ENCODE measurements at places on chromosomes 2 and 18.

DNA sequence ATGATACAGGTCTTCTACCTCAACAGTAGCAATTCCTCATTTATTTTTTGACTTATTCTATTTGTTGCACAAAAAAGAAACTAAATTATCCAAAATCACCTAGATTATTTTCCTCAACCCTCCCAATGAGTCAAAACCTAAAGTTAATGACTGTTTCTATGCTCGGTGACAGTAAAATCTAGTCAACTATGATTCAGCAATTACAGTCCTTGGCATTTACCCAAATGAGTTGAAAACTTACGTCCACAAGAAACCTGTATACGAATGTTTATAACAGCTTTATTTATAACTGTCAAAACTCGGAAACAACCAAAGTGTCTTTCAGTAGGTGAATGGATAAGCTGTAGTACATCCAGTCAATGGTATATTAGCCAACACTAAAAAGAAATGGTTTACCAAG, 439.3 kb downstream of the CBLN2 start:
- no peak for DNase-seq

DNA sequence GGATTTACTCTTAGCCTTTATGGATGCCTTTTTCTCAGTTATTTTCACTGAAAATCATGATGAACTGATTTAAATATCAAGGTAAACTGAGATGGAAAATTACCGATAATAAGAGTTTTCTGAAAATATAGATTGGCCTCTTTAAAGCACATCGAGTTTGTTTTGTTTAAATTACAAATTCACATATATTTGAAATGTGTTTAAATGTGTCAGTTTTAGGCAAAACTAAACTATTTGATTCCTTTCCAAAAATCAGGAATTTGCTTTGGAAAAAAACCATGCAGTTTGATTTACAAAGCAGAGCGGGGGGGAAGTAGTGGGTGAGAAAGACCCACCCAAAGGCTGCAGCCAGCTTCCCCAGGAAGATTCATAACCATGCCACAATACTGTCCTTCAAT, 52.0 kb upstream of the EML4 start:
- DNase-seq, result no peak

DNA sequence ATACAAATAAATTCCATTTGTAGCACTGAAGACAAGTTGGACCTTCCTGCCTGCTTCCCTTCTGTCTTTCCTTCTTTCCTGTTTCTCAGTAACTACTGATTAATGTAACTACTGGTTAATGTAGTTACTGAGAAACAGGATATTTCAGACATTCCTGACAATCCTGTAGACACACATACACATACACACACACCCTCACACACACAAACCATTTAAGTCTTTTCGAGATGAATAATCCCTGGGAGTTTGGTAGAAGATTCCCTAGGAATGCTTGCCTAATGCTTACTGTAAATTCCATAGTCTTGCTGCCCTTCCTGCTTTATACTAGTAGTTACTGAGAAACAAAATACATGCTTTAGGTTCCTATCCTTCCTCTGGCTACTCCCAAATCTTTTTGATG, 83.9 kb downstream of the PIK3C3 start:
- DNase-seq, result no peak

DNA sequence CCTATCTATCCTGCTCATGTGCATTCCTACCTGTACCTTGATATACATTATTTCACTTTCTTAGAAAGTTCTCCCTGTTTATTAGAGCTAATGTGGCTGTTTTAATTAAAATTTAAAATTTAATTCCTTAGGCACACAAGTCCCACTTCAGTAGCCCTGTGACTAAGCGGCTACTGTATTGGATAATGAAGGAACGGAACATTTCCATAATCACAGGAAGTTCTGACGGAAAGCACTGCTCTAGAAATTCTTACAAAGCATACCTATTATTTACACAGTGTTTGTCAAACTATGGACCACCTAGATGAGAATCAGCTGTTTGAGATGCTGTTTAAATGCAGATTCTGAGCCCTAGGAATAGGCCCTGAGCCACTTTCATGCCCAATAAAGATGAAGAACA, 13.2 kb downstream of the GREB1L start:
- no peak for DNase-seq

- no peak for DNase-seq
Observed at GRCh38 chr2:10541775-10542432, 93.8 kb upstream of the ODC1 start.

DNA sequence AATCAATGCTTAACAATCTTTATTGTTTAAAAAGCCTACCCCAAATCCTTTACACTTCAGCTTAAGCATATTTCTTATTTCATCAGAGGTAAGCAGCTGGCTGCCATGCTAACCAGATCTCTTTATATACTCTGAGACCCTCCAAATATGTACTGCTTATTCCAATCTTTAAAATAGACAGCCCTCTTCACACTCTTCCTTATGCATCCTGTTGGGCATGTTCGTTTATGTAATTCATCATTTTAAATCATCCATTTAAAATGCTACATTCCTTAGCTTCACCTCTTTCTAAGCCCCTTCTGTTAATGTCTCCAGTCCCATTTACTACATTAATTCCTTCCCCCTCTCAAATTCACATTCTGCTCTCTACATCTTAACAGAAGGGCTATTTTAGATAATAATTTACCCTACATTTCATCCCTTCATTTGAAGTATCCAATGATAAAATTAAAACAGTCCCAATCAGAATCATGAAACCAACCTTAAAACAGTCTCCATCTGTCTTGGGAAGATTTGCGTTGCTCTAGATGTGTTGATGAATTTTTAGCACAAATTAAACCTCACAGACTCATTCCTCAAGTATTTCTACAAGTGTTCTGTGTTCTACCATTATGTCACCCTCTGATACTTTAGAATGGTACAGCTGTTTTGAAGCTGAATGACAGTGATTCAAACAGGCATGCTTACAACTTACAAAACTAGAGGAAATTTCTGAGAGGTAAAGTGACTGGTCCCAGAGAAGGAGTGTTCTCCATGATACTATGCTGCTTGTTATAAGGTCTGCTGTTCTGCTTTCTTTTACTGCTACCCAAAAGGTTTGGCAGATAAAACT, 59.1 kb downstream of the ZNF385B start:
- DNase-seq, result no peak

DNA sequence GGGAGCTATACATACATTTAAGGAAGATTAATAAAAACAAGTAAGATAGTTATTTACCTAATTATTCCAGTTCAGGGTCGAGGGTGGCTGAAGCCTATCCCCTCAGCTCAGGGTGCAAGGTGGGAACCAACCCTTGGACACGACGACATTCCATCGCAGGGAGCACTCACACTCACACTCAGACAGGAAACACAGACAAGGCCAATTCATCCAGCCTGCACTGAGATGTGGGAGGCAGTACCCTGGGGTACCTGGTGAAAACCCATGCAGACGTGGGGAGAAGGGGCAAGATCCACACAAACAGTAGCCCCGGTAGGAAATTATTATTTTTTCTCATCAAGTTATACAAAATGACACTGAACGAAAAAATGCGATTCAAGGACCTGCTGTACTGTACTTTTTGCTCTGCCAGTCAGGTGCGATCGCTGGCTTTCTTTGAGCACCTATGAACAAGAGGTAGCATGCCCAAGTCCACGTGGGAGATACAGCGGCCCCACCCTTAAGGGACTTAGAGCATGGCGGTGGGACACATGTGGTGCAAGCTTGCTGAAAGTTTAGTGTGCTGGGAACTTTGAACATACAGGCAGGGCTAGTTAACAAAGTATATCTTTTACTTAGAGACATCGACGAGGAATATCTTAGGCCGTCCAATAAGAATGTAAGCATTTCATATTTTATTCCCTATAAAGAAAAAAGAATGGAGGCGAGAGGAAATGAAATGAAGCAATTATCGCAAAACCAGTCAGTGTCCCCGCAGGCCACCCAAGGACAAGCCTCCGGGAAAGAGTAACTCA, 624 bp downstream of the METTL8 start:
- no peak for DNase-seq

- no peak for DNase-seq
Observed at GRCh38 chr2:182890773-182891378, 24.4 kb upstream of the FRZB start.

DNA sequence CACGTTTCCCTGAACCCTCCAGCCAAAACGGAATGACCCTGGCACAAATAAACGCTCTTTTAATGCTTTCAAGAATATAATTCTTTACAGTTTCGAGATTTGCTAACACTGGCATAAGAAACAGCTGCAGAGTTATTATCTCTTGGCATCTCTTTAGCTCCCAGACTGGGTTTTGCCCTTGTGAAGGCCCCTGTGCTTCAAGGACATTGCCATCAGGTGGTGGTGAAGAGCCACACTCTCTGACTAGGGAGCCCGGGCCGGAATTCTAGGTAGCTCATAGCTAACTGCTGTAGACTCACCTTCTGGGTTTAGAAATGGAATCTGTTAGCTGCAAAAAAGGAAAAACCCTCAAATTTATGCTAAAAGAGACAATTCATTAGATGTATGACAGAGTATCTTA, 13.3 kb upstream of the GALNT14 start:
- no peak for DNase-seq

DNA sequence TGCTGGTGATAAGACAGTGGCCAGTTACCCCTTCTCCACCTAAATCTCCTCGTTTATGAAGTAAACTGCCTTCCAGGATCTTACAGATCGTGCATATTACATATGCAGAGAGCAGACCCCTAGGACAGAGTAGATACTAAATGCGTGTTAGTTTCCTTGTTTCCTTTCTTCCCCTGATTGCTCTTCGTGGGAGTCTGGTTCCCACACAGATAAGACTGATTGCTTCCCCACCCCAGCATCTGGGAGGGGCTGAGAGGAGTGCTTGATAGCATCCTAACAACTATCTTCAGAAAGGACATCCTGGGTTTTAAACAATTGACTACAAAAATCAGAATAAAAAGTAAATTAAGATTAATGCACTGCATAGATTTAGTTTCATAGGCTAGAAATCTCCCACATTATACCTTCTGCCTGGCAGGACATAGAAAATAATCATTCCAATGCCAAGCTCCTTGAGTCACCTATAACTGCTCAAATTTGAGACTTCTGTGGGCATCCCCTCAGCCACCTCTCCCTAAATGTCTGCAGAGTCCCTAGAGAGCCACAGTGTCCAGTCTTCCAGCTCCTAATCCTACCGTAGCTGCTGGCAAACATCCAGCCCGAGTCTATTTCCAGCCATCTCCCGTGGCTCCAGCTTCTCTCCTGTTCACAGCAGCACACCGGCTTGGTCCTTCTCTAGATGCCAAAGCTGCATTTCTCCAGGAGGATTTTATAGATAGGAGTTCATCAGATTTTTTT, 128.3 kb downstream of the LRRC30 start:
- DNase-seq, result no peak

- no peak for DNase-seq
Observed at GRCh38 chr18:66439670-66440069, 164.2 kb downstream of the CDH19 start.

GRCh38 chr2:187964746-187965145, 326.9 kb upstream of the GULP1 start:
- no peak for DNase-seq

DNA sequence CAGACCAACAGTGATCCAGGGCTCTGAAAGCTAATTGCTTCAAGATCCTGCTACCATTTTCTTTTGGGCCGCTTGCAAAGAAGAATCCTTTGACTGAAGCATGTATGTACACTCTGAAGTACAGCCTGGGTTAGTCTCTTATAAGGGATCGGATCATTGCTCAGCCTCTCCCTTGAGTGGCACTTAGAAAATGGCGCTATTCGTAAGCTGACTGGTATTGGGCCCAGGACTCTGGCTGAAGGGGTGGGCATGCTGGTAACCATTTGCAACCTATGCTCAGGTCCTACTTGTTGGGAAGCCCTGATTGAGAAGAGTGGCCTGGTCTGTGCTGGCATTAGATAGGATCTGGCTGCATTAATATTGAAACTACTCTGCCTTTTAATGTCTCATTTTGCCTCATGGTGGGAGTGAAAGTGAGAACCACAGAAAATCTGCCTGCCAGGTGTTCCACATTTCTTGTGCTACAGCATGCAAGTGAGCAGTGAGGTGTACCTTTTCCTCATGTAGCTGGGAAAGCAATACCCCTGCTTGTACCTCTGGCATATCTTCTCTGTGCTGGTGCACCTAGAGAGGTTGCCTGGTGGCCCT, 661 bp upstream of the MGAT5 start:
- DNase-seq, result no peak

- DNase-seq, result no peak
Observed at GRCh38 chr2:17958466-17959092, 80.1 kb downstream of the KCNS3 start.

- DNase-seq, result no peak
Observed at GRCh38 chr2:98907966-98908905, 27.8 kb downstream of the CRACDL start.

- DNase-seq, result no peak
Observed at GRCh38 chr2:64595397-64596176, 58.1 kb downstream of the SERTAD2 start.

DNA sequence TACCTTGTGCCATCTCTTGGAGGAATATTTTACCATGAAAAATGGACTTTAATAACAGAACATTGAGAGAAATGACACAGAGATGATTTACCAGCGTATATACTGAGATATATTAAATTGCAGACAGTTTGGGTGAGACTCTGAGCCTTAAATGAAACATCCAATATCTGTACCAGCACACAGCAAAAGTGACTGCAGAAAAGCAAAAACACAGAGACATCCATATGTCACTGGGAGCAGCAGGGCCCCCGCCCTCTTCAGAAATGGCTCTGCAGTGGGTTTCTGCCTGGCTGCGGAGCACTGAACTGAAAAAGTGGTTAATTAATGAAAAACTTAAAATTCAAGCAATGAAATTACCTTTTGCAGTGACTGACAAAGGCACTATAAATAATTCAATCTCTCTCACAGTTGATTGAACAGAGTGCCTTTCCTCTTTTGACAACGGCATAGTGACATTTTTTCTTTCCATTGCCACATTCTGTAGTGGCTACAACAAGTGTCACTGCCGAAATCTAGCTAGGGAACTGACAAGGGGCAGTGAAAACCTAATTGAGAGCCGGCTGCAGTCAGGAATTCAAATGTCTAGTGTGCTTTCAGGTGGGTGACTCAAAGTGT, 353.4 kb downstream of the ALK start:
- no peak for DNase-seq

GRCh38 chr2:195709901-195710806, 53.1 kb downstream of the SLC39A10 start:
- peak; percentile 31 for DNase-seq

GRCh38 chr2:2547911-2548310, 216.8 kb upstream of the MYT1L start:
- DNase-seq, result no peak

GRCh38 chr2:187091664-187092063, 242.7 kb upstream of the ZSWIM2 start:
- DNase-seq, result no peak

- DNase-seq, result no peak
Observed at GRCh38 chr2:144426355-144426754, 93.6 kb downstream of the ZEB2 start.
